Activated naive CD4-positive, alpha-beta T cell treated with anti-CD3 and anti-CD28 coated beads, Interleukin-2, amount 50 U/mL, for 72 hours (primary cell): ENCODE measurements at places on chromosomes 7 and 10. TPM values are rescaled to one million over a fixed set of nuclear protein-coding genes. Genes with fewer than 3 reads are reported as not detected.

GRCh38 chr7:86339051-86339450, 304.7 kb upstream of the GRM3 start:
- DNase-seq = no peak

The POLR2J2 gene
- 18.1 TPM for total RNA-seq

The LOXL4 gene
- not detected for total RNA-seq

DNA sequence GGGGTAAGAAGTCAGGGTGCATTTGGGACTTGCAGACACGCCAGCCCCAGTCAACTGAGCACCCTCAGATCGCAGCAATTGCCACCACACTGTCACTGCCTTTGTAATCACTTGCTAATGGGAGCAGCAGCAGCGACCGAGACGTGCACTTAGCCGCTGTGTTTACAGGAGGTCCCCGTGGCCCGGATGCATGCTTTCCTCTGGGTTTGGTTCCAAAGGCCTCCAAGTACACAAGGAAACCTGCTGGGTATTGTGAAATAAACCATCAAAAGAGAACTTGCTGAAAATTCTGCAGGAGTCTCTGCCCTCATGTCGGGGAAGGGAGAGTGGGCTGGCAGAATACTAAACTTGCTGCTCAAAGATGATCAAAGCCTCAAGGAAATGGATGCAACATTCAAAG, 341.7 kb downstream of the DNAJB6 start:
- no peak for DNase-seq

The HOXA5 gene
- total RNA-seq = not detected
